ENCODE measurements at places on chromosomes 7 and 10. TPM values are rescaled to one million over a fixed set of nuclear protein-coding genes. Genes with fewer than 3 reads are reported as not detected.

Gene NAT16
- polyA plus RNA-seq: not detected

Gene DRGX
- 9.6 TPM for polyA plus RNA-seq

Gene KCND2
- 0.24 TPM for polyA plus RNA-seq

Gene LLCFC1
- not detected for polyA plus RNA-seq

Gene SPAM1
- polyA plus RNA-seq: not detected

Gene TCAF2
- 1.1 TPM for polyA plus RNA-seq

Gene GRM8
- 1.0 TPM for polyA plus RNA-seq

Gene ARHGAP22
- 11.6 TPM for polyA plus RNA-seq

Gene SDK1
- 0.79 TPM for polyA plus RNA-seq

Gene THAP5
- 5.9 TPM for polyA plus RNA-seq

Gene ACSL5
- polyA plus RNA-seq: 4.9 TPM

Gene C10orf105
- 0.08 TPM for polyA plus RNA-seq

Gene TECPR1
- 12.3 TPM for polyA plus RNA-seq

Gene FGFR2
- 40.4 TPM for polyA plus RNA-seq

All from adrenal gland (tissue), 19 donors.